Anterior cingulate cortex (tissue), 58 donors: ENCODE measurements at places on chromosomes 2 and 18.

DNA sequence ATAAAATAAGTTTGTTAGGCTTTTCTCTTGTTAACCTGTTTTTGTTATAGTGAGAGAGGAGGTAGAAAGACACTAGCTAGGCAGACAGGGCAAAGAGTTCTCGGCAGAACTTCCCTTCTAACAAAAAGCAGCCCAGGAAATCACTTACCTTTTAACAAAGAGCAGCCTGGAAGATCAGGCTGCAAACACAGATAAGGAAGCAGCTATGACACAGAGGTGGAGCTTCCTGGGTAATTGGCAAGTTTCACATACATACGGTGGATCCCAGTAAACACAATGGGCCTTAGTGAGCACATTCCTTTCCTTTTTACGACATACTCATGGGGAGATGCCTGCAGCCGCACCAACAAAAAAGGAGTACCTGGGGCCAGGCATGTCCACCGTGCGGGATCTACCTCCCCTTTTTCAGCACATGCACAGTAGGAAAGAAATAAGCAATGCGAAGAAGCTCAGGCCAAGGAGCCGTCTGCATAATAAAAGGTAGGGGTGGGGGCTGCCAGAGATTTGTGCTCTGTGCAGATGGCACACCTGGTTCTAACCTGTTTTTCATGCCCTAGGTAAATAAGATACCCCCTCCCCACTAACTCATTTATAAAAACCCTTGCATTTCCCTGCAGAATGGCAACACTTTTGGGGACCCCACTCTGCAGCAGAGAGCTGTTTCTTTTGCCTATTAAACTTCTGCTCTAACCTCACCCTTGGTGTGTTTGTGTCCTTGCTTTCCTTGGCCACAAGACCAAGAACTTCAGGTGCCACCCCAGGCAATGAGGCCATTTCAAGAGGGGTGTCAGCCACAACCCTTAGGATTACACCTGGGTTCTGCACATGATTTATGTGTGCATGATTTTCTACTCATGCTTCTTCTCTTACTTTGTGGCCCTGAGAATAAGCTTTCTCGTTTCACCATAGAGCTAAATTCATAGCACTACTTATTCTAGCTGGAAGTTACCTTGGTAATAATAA is 26.5 kb downstream of the MDH1 start:
- no peak for DNase-seq

DNA sequence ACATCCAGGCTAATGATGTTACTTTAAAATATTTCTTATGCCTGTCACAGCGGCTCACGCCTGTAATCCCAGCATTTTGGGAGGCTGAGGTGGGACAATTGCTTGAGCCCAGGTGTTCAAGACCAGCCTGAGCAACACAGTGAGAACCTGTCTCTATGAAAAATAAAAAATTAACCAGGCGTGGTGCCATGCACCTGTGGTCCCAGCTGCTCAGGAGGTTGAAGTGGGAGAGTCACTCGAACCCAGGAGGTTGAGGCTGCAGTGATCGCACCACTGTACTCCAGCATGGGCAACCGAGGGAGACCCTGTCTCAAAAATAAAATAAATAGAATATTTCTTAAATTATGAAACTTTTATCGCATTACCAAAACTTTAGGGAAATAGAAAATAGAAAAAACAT is 28.1 kb upstream of the ACTR3 start:
- DNase-seq, result no peak

DNA sequence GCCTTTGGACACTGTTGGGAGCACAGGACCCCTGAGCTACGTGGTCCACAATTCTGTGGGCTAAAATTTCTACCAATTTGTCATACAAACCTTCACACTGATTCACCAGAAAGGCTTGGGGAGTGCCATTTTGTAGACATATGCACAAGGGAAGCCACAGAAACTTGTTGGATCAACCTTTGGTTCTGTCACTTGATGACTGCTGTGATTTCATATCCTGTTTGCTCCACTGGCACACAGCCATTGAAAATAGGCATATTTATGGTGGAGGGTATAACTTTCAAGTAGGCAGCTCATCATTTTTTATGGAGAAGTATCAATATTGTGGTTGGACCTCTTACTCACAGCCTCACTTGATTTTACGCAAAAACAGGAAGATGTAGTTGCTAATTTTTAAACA is 10.5 kb downstream of the NAPG start:
- DNase-seq, result no peak

- DNase-seq, result no peak
These were observed 9.0 kb downstream of the EMX1 start for GRCh38 chr2:72926368-72926767.

- DNase-seq, result no peak
These were observed 65.4 kb upstream of the HDAC4 start for GRCh38 chr2:239466061-239466754.

- DNase-seq, result peak; percentile 63
These were observed 19.8 kb upstream of the PDIA6 start for GRCh38 chr2:10832203-10832936.

- DNase-seq, result no peak
These were observed 281.3 kb downstream of the ZNF804A start for GRCh38 chr2:184879671-184880070.

GRCh38 chr2:205270689-205271088 is 411.6 kb upstream of the NRP2 start:
- DNase-seq, result no peak

DNA sequence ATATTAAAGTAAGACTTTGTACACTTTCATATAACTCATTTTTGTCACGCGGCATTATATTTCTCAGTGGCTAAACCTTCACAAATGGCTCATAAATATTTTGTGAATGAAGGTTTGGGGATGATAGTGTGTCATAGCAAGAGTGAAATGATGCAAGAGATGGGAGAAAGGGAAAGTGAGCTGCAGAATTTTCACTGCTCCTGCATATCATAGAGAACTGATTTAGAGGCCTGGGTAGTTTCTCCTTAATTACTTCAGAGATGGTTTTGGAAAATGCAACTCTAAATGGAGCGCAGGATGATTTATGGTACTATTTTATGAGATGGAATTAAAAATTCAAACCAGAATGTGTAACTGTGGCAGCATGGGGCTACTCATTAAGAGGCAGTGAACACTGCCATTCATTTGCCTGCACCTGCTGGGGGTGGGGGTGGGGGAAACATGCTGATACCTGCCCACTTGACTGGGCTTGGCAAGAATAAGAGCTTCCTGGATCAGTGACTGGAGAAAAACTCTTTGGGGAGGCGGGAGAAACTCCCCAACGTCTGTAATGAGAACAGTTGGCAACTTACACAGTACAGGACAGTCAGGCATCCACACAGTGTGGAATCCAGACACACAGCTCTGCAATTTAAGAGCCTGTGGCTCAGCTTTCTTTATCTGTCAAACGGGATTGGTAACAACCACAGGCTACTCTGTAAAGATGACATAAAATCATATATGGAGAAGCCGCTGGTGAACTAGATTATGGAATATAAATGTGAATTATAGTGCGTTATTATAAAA is 941.9 kb downstream of the SLC4A3 start:
- DNase-seq, result no peak

DNA sequence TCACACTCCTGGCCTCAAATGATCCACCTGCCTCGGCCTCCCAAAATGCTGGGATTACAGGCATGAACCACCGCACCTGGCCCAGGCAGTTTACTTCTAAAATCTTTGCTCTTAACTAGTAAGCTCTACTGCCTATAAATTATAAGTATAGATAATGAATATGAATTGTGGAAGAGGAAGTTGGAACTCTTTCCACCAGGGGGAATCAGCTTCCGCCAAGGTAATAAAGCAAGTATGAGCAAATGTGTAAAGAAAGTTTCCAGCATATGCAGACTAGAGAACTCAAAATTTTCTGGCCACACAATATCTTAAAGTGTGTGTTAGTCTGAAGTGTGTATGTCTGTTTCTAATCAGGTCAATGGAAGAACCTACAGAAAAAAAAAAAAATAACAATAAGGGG is 68.1 kb downstream of the RMDN2 start:
- no peak for DNase-seq

GRCh38 chr2:207403950-207404349 is 125.8 kb upstream of the CREB1 start:
- DNase-seq, result no peak
